Left kidney (tissue), 8 donors: ENCODE measurements at places on chromosomes 16 and 17. TPM values are rescaled to one million over a fixed set of nuclear protein-coding genes. Genes with fewer than 3 reads are reported as not detected.

DNA sequence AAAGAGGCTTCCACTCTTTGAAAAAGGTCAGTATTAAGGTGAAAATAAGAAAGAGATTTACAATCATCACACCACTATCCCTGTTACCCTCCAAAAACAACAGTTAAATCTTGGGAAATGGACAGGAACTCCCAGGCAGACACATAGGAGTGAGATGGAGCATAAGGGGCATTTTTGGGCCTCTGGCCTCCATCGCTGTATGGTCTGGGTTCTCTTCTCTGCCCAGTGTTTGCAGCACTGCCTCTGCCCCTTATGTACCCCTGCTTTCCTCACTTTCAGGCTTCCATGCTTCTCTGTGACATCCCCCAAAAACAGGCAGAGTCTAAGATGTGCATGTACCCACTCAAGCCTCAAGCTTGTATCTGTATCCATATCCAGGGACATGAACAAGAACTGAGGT, 630 bp upstream of the HOXB2 start:
- no peak for DNase-seq

The BFAR gene
- polyA plus RNA-seq = 65.6 TPM

The ZFP3 gene
- polyA plus RNA-seq = 19.1 TPM

- DNase-seq = no peak
Measured at GRCh38 chr17:58307468-58308172, 21.0 kb downstream of the TSPOAP1 start.

The EME1 gene
- polyA plus RNA-seq = 14.0 TPM

The ABCC12 gene
- 0.13 TPM for polyA plus RNA-seq

- DNase-seq = no peak
Measured at GRCh38 chr17:56031636-56032035, 121.6 kb upstream of the ANKFN1 start.

DNA sequence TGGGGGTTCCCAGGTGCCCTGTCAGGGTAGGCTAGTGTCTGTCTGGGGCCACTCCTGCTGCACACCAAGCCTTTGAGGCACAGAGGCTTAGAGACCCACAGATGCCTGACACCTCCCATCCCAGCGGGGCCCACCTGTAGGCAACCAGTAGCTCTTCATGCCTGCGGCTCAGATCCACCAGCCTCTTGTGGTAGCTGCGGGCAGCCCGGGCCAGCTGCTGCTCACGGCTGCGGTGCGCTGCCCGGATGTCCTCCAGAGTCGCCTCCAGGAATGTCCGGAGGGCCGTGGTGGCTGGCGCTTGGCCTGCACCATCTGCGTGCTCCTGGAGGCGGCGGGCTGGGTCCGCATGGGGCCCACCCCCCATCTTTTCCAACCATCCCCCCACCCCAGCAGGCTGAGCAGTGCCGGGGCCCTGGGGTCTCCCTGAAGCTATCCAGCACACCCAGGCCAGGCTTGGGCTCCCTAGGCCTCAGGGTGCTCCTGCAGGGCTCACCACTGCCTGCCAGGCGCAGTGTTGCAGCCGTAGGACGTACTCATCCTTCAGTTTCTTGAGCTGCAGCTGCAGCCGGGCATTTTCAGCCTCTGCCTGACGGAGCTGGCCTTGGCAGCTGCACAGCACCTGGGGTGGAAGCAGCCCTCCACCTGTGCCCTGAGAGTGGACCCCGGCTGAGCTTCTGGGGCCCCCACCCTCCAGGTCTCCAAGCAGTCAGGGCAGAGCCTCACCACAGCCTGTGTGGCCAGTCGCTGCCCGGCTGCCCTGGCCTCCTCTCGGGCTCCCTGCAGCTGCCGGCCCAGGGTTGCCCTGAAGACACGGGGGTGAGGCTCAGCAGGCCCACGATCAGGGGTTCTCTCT, 1.8 kb downstream of the CCDC78 start:
- DNase-seq = no peak

- DNase-seq = no peak
Measured at GRCh38 chr16:25138130-25138529, 26.6 kb downstream of the LCMT1 start.

- peak; percentile 89 for DNase-seq
Measured at GRCh38 chr17:57892146-57892819, 42.4 kb upstream of the MRPS23 start.

The CCL2 gene
- 18.7 TPM for polyA plus RNA-seq

- no peak for DNase-seq
Measured at GRCh38 chr17:67490471-67490870, 113.4 kb downstream of the PITPNC1 start.

The FAM20A gene
- 11.9 TPM for polyA plus RNA-seq

The PDPK1 gene
- polyA plus RNA-seq = 58.4 TPM

The DNAI2 gene
- 0.12 TPM for polyA plus RNA-seq

The ORC6 gene
- 45.2 TPM for polyA plus RNA-seq

The FBXO39 gene
- 0.17 TPM for polyA plus RNA-seq

GRCh38 chr17:2704890-2705248, 6.7 kb downstream of the CLUH start:
- no peak for DNase-seq

The WDR45B gene
- polyA plus RNA-seq = 106 TPM

The ACSF3 gene
- 30.5 TPM for polyA plus RNA-seq

DNA sequence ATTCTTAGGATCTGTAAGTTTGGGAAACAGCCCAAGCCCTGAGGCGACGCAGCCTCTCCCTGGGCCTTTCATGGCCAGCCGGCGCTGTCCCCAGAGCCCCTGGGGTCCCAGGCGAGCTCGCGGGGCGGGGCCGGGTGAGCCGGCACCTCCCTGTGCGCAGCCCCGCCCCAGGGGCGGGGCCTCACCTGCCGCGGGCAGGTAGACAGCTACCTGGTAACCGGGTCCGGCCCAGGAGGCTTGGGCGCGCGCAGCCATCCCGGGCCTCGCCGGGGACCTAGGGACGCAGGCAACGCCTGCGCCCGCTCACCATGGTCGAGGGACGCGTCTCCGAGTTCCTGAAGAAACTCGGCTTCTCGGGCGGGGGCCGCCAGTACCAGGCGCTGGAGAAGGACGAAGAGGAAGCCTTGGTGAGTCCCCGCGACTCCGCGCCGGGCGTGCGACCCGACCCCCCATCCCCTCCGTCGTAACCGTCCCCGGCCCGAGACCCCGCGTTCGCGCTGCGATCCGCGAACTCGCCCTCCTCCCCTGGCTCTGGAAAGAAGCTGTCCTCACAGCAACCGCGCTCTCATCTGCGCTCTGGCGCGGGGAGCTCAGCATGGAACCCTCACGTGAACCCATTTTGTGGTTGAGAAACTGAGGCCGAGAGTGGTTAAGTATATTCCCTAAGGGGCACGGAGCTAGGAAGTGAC, at the start of gene ATP2C2:
Gene ATP2C2, plus strand, starts transcription at position 231 of the 689 bp plus-strand sequence. Its CDS starts 78 bp downstream, at position 309.
- peak; percentile 36 for DNase-seq

The NTHL1 gene
- polyA plus RNA-seq = 14.7 TPM

GRCh38 chr17:43465049-43465448, 18.7 kb upstream of the DHX8 start:
- DNase-seq = no peak

- no peak for DNase-seq
Measured at GRCh38 chr16:82660966-82661365, 34.2 kb downstream of the CDH13 start.

DNA sequence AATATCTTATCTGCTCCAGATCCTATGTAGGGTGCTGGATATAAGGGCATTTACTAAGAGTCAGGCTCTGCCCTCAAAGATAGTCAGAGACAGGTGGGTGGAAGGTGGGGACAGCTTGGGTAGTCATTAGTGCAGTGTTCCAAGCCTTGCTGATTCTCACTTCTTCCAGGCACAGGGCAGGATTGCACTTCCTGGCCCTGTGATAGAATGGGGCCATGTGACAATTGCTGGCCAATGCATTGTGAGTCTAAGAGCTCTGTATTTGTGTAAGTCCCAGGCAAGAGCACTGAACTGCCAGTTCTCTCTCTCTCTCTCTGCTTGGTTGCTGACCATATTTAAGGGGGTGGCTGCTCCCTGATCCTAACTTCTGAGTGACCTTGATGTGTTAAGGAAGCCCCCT, 112.1 kb downstream of the C16orf78 start:
- DNase-seq = no peak

- no peak for DNase-seq
Measured at GRCh38 chr16:31072540-31073141, 1.4 kb downstream of the ZNF668 start.

The FOXO3B gene
- polyA plus RNA-seq = 4.2 TPM

DNA sequence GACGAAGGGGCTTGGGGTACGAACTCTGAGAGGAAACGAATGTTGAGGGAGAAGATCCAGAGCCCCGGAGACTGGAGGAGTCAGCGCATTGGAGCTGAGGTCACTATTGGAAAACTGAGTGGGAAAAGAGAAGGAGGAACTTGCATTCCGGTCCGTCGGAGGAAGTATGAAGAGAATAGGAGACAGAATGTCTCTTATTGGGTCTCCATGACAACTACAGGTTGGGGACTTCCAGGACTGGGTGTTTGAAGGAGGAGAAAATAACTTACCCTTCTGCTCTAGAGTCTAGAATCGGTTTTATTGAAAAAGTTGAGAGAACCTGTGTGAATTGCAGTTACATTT, 537 bp downstream of the GOSR1 start:
- DNase-seq = no peak

GRCh38 chr16:89924297-89924924, 1.3 kb downstream of the TUBB3 start:
- DNase-seq = peak; percentile 55

DNA sequence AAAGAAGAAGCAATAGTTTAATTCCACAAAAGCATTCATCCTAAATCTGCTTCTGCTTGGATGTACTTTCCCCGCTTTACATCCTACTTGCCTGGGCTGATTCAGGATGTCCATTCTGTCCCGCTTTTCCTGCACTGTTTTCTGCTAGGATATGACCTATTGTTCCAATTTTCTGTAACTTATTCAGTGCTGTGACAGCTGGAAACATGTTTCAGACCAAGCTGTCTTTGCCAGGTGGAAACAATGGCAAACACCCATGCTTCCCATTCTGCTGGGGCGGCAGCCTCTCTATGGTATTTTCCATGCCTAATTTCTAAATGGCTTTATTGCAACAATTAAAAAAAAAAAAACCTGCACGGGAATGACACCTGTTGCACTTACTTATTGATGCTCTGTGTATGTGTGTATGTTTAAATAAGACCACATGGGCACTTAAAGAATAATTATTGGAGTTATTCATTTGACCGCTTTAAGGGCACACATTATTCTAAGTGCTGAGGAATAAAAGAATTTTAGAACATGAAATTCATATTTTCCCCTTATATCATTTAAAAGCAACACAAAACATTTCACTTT, 21.0 kb downstream of the COQ7 start:
- no peak for DNase-seq

GRCh38 chr16:84868328-84868727, 48.5 kb downstream of the CRISPLD2 start:
- DNase-seq = no peak

DNA sequence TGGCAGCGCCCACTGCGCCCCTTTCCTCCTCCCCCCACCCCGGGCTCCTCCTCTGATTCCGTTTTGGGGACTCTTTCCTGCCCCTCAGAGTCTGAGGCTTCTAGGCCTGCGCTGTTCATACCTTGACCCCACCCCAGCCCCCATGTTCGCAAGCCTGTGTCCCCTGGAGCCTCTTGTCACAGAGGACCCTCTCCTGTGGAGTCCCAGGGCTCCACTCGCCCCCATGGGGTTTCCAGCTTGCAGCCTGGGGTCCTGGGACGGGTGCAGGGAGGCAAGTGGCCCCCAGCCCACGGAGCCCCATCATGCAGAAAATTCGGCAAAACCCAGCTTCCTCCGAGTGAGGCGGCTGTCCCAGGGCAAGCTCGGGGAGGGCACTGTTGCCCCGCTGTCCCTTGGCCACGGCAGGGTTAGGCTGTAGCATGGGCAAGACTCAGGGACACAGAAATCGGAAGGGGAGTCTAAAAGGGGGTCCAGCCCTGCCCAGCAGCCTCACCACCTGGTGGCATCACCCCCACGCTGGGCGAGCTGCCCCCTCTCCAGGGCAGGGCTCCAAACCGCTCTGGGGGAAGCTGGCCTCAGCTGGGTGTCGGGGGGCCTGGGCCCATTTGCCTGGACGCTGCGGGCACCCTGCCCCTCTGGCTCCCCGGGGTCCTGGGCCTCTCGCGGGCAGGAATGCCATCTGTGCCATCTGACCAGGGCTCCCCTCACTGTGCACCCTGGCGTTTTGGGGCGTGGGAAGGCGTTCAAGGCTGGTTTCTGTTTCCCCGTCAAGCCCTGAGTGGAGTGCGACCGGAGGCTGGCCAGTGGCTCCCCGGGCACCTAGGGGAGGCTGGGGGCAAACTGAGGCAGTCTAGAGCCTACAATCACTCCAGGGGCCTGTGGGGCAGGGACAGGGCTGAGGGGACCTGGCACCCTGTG, 11.5 kb upstream of the BAHCC1 start:
- no peak for DNase-seq

- DNase-seq = no peak
Measured at GRCh38 chr17:75542728-75543336, 17.3 kb downstream of the LLGL2 start.

GRCh38 chr16:55506708-55507107, 2.2 kb upstream of the LPCAT2 start:
- no peak for DNase-seq

The TPSG1 gene
- 0.85 TPM for polyA plus RNA-seq

GRCh38 chr17:14699574-14700185, 398.8 kb downstream of the HS3ST3B1 start:
- no peak for DNase-seq

- DNase-seq = no peak
Measured at GRCh38 chr17:76500074-76500746, 1.0 kb downstream of the RHBDF2 start.

GRCh38 chr16:13157082-13157481, 255.7 kb downstream of the SHISA9 start:
- DNase-seq = no peak

The FBRS gene
- 57.7 TPM for polyA plus RNA-seq

- DNase-seq = no peak
Measured at GRCh38 chr17:81161536-81161935, 3.8 kb upstream of the PVALEF start.

The METRN gene
- polyA plus RNA-seq = 6.3 TPM

DNA sequence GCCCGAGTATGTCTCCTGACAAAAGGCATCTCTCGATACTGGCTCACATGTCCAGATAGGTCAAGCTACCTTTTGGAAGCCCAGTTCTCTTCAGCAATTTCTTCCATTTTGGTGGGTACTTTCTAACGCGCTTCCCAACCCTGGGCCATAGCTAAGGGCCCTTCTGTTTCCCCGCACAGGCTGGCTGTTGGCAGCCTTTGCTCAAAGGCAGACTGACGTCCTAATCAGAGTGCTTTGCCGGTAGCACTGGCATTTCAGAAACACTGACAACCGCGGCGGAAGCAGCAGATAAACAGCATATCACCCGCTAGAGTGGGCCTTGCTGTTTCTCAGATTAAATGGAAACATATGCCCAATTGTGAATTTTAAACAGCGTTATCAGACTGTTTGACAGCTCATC, 49.3 kb upstream of the MPHOSPH6 start:
- no peak for DNase-seq
